NCI-H1417 treated with DMSO at 0.1 percent for 48 hours (cell line): ENCODE measurements at places on chromosomes 13 and 19.

DNA sequence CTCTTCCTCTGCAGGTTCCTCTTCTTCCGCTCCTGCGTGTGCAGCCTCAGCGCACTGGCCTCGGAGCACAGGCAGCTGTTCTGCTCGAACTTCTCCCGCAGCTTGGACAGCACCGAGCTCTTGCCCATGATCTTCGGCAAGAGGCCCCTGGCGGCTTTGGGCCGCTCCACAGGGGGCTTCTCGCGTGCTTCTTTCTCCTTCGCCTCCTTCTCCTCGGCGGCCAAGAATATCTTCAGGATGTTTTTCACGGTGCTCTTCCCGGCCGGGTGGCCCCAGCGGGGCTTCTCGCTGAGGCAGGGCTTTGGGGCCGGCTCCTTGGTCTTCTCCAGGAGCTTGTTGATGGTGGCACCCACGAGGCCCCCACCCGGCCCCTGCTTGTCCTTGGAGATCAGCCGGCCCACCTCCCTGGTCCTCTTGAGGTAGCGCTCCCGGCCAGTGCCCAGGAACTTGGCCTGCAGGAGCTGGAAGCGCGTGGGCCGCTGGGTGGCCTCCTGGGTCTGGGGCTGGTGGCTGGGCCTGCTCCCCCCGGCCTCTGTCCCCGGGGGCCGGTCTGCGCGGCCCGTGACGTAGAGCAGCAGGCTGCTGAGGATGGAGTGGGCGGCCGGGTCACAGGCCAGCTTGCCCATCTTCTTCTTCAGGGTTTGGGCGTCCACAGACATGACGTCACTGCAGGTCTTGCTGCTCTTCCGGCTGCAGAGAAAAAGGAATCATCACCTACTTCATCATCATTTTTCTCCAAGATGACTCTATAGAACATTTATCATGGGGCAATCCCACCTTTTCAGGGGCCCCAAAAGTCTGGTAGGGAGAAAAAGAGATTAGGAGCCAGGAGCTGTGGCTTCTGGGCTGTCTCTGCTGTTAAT, 43.8 kb upstream of the GRTP1 start:
- DNase-seq = no peak

- no peak for DNase-seq
These were observed 376.5 kb downstream of the KLF12 start for GRCh38 chr13:73757481-73758233.

DNA sequence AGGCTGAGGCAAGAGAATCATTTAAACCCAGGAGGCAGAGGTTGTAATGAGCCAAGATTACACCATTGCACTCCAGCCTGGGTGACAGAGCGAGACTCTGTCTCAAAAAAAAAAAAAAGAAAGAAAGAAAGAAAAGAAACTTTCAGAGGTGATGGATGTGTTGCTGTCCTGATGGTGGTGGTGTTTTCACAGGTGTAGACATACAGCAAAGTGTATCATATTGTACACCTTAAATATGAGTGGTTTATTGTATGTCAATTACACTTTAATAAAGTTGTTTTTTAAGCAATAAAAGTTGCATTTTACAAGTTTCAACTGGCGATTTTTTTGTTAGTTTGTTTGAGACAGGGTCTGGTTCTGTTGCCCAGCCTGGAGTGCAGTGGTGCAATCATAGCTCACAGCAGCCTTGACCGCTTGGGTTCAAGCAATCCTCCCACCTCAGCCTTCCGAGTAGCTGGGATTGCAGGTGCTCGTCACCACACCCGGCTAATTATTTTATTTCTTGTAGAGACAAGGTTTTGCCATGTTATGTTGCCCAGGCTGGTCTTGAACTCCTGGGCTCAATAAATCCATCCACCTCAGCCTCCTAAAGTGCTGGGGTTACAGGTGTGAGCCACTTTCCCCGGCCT, 13.5 kb upstream of the INSR start:
- no peak for DNase-seq

DNA sequence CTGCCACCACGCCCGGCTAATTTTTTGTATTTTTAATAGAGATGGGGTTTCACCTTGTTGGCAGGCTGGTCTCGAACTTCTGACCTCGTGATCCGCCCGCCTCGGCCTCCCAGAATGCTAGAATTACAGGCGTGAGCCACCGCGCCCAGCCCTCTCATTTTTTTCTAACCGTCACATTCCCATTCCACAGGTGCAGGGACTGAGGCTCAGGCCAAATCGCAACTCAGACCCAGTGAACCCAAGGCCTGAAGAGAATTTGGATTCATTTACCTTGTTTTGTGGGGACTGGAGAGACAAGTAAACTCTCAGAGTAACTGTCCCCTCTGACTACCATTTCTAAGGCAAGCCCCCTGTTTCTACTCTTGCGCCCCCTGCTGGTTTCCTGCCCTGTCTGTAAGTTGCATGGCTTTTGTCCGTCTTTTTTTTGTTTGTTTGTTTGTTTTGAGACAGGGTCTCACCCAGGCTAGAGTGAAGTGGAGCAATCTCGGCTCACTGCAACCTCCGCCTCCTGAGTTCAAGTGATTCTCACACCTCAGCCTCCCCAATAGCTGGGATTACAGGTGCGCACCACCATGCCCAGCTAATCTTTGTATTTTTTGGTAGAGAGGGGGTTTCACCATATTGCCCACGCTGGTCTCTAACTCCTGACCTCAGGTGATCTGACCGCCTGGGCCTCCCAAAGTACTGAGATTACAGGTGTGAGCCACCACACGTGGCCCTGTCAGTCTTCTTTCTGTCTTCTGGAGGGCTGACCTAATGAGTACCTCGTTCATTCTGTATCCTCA, 2.3 kb upstream of the STRN4 start:
- DNase-seq = no peak

DNA sequence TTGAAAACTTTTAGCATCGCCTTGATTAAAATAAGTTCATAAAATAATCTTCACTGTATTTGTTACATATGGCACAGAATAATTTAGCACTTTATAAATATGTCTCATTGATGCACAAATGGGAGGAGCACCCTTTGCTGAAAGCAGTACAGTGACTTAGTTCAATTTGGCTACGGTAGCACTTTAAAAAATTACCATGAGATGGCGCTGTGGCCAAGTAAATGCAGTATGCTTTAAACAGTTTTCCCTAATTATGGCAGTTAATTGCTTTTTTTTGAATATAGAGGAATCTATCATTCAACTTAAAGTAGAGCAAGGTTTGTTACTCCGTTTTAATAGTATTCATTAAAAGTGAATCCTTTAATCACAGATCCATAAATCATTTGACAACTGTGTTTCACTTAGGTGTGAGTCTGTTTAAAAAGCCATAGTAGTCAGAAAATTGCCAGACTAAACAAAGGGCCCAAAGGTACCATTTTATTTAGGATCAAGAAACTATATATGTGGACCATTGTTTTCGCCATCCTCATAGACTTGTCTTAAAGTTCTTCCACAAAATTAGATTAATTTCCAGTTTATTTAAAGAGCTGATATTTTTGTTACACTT, 34.7 kb upstream of the ESD start:
- DNase-seq = no peak

DNA sequence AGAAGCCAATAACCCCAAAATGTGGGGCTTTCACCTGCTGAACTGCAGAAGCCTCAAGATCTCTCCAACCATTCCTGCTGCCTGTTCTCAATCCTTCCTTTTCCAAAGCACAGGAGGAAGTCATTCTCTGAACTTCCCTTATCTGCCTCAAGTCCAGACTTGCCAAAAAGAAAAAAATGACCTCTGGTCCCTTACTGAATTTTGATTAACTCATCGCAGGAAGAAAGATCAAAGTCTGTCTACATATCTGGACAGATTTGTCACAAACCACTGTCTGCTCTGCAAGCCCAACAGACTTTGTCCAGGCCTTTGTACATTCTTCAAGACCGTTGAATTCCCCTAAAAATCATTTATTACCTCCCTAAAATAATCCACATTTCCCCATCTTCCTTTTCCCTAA, 126.5 kb upstream of the NBEA start:
- DNase-seq = no peak

- no peak for DNase-seq
These were observed 204.9 kb upstream of the KL start for GRCh38 chr13:32811297-32811800.

DNA sequence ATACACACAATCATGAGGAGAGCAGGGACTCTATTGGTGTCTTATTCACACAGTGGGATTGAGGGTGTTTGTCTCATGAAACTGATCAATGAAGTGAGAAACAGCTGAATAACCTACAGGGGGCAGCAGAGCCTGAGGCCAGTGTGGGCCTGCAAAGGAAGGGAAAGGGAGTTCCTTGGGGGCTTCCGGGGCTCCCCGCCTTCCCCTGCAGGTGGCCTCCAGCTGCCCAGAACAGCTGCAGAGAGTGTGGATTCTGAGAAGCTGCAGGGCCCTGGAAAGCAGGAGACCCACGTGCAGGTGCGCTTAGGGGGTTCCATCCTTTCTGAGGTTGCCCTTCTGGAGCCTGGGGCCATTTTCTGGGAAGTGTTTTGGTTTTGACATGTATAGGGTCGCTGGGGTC, 20.1 kb downstream of the ZNF763 start:
- no peak for DNase-seq

GRCh38 chr13:72920097-72920496, 138.2 kb downstream of the PIBF1 start:
- DNase-seq = no peak

GRCh38 chr19:40576151-40576584, 505 bp upstream of the SHKBP1 start:
- no peak for DNase-seq

DNA sequence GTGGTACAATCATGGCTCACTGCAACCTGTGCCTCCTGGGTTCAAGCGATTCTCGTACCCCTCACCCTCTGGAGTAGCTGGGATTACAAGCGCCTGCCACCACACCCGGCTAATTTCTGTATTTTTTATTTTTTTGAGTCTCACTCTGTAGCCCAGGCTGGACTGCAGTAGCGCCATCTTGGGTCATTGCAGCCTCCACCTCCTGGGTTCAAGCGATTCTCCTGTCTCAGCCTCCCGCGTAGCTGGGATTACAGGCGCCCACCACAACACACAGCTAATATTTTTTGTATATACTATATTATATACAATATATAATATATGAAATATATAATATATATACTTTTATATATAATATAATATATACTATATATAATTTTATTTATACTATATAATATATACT, 52.5 kb downstream of the COLGALT1 start:
- no peak for DNase-seq

DNA sequence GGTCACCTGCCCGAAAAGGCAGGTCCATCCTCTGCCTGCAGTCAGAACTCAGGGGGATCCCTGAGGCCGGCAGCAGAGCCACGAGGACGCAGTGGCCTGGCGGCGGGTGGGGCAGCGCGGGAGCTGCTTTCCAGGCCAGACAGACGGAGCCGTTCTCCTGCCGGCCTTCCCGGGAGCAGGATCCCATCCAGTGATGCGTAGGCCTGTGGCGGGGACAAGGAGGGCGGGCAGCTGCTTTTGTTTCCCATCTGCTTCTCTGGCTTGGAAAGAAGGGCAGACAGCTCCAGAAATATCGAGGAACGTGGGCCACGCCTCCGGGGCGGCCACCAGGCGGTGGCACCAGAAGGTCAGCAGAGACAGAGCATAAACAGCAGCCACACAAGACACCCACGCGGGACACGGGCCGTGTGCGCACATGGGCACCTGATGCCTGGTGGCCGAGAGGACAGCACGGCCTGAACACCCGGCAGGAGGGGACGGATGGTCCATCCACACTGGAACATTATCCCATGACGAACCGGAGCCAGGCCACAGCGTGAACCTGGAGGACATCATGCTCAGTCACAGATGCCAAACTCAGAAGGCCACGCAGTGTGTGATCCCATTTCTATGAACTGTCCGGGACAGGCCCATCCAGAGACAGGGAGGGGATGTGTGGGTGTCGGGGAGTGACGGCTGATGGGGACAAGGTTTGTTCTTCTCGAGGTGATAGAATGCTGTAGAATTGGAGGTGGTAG, 13.9 kb upstream of the MKNK2 start:
- DNase-seq = no peak

GRCh38 chr19:50777830-50778303, 7.6 kb downstream of the GPR32 start:
- DNase-seq = no peak

DNA sequence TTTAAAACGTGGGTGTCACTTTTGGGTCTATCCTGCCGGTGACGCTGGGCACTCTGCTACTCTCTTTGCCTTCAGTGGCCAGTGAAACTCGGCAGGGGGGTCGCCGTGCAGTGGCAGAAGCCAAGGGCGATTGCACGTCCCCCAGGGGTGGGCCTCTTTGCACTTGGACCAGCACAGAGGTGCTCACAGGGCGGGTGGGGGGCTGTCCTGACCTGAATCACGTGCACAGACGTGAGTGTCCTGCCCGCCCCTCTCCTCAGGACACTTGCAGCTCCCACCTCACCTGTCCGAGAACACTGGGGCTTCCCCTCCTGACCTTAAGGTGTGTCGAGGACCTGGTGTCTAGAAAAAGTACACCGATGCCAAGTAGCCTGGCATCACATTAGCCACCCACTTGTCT, 16.1 kb downstream of the COL4A1 start:
- DNase-seq = no peak

DNA sequence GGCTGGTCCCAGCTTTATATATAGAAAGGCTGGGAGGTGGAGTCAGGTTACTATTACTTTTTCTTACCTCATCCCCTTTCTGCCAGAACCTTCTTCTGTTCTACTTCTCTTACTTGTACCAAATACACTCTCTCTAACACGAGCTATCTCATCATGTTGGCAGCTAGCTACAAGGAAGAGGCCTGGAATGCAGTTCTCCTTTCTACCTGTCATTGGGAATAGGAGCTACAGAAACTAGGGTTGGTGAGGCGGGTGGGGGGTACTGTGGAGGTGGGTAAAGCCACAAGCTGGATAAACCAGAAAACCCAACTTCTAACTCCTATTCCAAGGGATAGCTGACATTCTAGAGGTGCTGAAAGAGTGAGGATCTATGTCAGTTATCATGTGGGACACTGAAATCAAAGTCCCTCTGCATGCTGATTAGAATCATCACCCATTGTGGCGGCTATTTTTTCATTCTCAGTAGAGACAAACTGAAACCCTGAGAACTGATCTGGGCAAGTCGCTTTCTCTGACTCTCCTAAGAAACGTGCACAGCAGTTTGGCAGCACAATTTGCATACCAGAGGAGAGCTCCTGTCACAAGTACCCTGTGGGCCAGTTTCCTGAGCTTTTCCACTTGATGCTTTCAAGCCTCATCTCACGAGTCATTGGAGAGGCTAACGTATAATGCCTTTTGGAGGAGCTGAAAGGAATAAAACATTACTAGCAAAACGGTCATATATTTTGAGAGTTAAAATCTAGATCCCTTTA, 358.1 kb downstream of the ENOX1 start:
- no peak for DNase-seq

DNA sequence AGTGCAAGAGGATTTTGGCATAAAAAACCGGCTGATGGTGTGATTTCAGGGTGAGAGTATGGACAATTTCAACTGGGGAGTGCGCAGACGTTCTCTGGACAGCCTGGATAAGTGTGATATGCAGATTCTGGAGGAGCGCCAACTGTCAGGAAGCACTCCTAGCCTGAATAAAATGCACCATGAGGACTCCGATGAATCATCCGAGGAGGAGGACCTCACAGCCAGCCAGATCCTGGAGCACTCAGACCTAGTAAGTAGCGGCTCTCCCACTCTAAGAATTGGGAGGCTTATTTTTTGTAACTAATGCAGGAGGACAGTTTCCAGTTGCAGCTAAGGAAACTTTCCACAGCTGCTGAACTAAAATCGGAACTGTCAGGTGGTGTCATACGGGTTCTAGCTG, 53.6 kb downstream of the ZAR1L start:
- no peak for DNase-seq

- DNase-seq = peak; percentile 51
These were observed 5.5 kb downstream of the C2CD4C start for GRCh38 chr19:403221-404027.
